Choroid plexus epithelial cell (primary cell): ENCODE measurements at places on chromosomes 4 and X.
A peak's percentile ranks its signal among the peaks of the same experiment; 100 is the strongest.

GRCh38 chr4:150033901-150034300 lies 44.3 kb upstream of the DCLK2 start:
- peak; percentile 70 for DNase-seq

DNA sequence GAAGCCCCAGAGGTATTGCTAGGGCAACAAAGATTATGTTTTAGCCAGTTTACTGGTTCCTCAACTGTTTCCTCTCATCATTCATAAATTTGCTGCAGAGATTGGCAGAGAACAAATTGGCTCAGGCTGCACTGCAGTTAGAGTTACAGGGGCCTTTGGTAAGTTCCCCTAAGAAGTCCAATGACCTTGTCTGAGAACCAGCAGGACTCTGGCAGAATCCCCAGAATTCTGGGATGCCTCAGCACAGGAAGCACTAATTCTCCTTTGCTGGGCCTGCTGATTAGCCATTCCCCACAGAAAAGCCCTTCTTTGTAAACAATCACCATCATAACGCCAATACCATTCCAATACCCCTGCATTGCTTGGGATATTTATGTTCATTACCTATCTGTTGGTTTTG lies 151.3 kb downstream of the USP46 start:
- DNase-seq: peak; percentile 34

DNA sequence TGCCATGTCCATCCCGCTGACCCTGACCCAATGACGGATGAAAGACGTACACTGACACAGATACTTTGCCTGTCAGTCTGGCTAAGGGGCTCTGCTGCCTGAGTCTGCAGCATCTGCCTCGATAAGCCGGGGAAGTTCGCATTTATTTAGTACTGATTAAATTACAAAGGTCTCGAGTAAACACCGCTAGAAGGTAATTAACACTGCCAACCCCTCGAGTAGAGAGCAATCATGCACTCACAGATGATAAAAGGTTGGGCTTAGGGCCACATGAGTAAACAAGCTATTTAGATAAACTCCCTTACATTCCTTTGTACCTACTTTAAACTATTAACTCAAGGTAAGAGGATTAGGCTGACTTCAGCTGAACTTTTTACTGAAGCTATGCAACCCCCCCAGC lies 16.0 kb upstream of the RBMXL3 start:
- DNase-seq: no peak

- peak; percentile 60 for DNase-seq
These were observed 31.3 kb downstream of the SLIT2 start for GRCh38 chr4:20283039-20283438.

DNA sequence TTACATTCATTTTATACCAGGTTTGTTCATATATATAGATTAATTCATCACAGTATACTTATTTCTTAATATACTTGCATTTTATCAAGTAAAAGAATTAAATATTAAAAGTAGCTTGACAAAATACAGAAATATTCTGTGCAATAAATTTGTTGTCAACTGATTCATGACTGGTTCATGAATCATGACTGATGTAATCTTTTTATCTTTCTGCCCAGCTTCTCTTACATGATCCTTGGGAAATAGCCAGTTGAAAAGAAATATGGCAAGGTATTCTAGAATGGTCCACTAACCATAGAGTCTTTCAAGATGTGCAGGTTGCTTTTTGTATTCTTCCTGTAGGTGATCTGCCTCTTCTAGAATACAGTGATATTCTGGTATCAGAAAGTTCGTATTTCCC lies 4.2 kb upstream of the CCNA2 start:
- peak; percentile 70 for DNase-seq

- no peak for DNase-seq
These were observed 295.8 kb upstream of the SLC7A11 start for GRCh38 chr4:138537731-138538490.

DNA sequence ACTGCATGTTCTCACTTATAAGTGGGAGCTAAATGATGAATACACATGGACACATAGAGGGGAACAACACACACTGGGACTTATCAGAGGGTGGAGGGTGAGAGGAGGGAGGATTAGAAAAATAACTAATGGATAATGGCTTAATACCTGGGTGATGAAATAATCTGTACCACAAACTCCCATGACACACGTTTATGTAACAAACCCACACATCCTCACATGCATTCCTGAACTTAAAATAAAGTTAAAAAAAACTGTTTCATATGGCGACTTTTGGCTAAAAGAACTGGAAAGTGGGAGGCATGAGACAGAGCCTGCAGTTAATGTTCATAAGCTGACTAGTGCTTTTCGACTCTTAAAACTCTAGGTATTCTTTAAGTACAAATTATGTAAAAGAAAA lies 98.9 kb upstream of the NPFFR2 start:
- no peak for DNase-seq

DNA sequence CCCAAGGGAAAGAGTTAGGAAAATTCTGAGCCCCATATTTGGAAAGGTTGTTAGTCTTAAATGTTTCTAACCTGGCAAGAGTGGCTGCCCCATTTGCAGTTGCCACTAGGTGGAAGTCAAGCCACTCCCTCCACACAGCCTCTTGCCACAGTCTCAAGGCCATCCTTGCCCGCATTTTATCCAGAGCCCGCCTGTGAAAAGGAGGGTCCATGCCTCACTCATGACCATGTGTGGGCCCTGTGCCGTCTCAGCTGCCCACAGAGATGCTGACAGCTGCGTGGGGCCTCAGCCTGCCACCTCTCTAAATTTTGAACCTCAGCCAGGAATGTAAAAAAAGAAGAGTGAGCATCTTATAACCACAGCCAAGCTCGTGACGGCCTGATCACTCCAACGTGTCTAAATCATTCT lies 201.5 kb upstream of the FAM241A start:
- peak; percentile 44 for DNase-seq

- no peak for DNase-seq
These were observed 42.7 kb downstream of the UBA6 start for GRCh38 chr4:67658302-67658701.

DNA sequence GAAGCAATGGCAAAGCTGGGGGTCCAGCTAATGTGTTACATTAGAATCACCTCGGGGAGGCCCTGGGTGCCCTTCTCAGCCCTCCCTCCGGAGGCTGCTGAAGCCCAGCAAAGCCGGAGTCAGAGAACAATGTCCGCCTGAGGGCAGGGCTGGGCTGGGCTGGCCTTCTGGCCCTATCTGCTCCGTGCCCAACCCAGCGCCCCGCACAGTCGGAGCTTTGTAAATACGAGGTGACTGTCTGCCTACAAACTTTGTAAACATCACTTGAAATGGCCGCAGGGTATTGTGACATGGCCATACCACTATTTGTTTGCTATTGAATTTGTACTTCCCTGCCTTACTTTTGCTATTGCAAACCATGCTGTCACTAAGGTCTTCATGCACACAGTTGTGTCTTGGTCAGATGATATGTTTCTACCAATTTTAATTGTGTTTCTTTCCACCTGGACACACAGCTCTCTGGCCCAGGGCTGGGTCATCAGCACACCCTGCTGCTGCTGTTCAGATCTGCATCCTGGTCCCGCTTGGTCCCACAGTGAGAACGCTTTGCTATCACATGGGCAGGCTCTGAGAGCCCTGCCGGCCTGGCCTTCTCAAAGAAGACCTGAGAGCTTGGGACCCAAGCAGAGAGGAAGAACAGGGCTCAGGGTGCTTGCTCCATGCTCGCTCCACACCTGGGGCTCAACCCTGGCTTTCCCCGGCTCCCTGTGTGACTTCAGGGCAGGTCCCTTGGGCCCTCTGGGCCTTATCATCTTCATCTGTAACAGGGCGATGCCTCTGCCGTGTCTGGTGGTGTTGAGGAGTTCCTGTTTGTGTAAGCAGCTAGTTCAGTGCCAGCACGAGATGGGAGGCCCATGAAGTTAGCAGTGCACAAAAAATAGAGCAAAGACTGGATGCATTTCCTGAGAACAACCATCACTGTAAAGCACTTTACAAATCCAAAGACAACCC lies 2.3 kb downstream of the S100P start:
- DNase-seq: no peak

DNA sequence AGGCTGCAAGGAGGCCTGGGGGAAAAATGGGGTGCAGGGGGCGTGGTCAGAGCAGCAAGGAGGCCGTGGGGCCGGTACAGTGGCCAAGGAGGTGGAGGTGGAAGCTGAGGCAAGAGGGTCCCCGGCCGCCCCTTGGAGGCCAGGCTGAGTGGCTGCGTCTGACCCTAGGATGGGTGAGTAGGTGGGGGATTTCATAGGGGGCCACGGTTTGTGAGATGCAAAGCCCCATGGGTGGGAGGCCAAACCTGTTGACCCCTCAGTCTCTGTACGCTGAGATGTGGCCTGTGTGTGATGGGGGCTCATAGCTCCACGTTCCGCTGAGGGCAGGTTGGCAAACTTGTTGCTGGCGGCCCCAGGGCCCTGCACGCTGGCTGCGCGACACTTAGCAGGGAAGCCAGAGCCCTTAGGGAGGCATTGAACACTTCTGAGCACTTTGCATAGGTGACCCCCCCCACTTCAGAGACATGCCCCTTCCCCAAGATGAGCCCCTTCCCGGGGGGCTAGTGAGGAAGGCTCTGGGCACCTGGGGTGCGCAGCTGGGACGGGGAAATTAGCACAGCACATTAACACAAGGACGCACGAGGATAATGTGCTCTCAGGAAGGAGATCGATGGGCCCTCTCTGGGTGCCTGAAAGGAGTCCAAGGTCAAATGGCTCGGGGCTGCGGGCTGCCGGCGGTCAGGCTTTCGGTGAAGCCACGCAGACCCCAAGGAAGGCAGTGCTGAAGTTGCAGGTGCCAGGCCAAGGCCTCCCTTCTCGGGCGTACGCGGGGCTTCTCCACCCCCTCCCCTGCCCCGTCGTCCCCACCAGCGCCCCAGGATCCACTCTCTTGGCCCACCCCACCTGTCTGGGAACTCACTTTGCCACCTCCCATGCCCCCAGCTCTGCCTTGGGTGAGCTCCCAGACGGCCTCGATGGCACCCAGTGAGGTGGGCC lies 107.4 kb downstream of the HMX1 start:
- DNase-seq: no peak

GRCh38 chrX:113512700-113513395 lies 672.2 kb upstream of the AMOT start:
- peak; percentile 54 for DNase-seq

- no peak for DNase-seq
These were observed 4.0 kb downstream of the LONRF3 start for GRCh38 chrX:118978451-118978850.

DNA sequence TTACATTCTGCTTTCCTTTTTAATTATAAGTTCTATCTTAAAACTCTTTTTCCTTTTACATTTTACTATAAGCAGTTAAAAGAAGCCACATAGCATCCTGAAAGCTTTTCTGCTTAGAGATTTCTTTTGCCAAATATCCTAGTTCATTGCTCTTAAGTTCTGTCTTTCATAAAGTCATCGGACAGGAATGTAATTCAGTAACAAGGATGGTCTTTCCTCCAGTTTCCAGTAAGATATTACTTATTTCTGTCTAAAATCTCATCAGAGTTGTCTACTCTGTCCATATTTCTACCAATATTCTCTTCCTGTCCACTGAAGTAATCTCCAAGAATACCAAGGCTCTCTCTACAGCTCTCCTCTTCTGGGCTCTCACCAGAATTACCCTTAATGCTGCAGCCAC lies 37.5 kb upstream of the ADH1C start:
- peak; percentile 60 for DNase-seq

DNA sequence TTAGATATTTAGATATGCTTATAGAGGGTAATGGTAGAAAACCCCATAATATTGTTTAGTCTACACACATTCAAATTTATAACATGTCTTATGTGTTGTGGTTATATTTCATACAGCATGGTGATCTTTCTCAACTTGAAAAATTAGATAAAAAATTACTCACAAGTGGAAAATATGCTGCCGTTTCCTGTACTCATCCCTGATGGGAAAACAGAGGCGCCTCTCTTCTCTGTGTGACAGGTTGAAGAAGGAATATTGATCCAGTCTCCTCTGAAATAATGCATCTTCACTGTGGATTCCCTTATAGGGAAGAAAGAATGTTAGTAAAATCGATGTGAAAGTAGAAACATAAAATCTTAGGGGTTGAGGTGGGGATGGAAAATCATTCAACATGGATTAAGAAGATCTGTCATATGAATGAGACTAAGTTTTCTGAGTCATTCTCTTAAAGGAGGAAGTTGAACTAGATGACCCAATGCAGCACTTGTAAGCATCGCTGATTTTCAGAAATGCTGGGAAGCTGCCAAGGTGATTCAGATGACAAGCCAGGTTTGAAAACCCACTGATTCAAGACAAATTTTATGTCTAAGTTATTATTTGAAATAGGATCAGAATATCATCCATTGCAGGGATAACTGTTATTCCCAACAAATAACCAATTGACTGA lies 70.7 kb downstream of the ANKRD50 start:
- DNase-seq: peak; percentile 81

DNA sequence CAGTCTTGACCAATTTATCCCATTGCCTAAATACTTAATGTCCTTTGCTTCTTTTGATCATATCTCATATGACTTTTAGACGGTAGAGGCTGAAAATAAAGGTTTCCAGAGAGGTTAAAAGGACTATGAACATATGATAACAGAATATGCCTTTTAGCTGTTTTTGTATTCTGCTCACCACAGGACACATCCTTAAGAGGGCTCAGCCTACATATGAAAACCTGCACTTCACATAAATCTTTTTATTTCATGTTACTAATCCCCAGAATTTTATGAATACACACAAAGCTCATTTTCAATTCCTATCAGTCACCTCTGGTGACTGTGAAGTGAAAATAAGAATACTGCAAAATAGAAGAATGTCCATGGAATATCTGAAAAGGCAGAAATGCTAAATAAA lies 92.0 kb downstream of the GPM6A start:
- no peak for DNase-seq

- peak; percentile 23 for DNase-seq
These were observed 1415.6 kb upstream of the PCDH7 start for GRCh38 chr4:29304595-29304994.

- no peak for DNase-seq
These were observed 160.0 kb downstream of the SPCS3 start for GRCh38 chr4:176479767-176480166.

GRCh38 chr4:109648997-109649575 lies 54.2 kb downstream of the CASP6 start:
- DNase-seq: no peak

- DNase-seq: no peak
These were observed 8.0 kb upstream of the SMIM10 start for GRCh38 chrX:134982748-134983147.

DNA sequence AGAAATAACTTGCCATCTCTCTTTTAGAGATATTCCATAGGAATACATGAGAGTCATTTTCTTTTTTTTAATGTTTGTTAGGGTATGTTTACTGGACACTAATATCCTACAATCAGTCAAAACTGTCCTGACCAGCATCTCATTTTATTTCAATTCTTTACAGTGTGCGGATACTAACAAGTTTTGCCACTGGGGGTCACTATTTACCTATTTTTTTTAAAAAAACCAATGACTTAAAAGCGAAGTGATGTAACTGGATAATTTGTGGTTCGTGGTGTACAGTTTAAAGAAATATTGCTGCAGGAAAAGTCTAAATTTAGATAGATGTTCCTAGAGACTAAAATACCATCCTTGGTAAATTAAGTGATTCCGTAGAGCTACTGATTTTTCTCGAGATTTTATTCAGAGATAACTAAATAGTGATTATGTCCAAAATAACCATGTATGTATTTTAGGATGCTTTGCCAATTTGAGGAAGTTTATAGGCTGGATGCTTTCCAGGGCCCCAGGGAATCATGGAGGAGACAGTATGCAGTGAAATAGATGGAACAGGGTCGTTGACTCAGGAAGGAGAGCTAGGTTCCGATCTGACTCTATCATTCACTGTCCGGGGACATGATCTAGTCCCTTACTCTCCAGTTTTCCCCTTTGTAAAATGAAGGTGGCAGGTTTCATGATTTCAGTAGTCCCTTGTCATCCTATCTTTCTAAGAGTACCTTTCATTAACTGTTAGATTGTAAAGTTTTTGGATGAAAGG lies 34.0 kb upstream of the GNPDA2 start:
- peak; percentile 70 for DNase-seq

- DNase-seq: no peak
These were observed 23.7 kb upstream of the FBXW7 start for GRCh38 chr4:152559641-152560040.
